Osteocyte (in vitro differentiated cells): ENCODE measurements at places on chromosomes 6 and 20. TPM values are rescaled to one million over a fixed set of nuclear protein-coding genes. Genes with fewer than 3 reads are reported as not detected.

RNF182 gene
- 9.8 and 11.0 TPM in 2 replicates for total RNA-seq

GRCh38 chr20:54152227-54153040 is 21.4 kb downstream of the CYP24A1 start:
- H3K36me3 ChIP-seq: no peaks in the 10 kb centered on the region
- no peaks in the 10 kb centered on the region for H3K4me1 ChIP-seq
- no peak overlapping the region for H3K27ac ChIP-seq
- DNase-seq: no peak
- peaks cover 23% of the 10 kb centered on the region for H3K27me3 ChIP-seq

CST1 gene
- total RNA-seq: not detected in 2 replicates

TUBE1 gene
- 27.2 and 27.6 TPM in 2 replicates for total RNA-seq

DNA sequence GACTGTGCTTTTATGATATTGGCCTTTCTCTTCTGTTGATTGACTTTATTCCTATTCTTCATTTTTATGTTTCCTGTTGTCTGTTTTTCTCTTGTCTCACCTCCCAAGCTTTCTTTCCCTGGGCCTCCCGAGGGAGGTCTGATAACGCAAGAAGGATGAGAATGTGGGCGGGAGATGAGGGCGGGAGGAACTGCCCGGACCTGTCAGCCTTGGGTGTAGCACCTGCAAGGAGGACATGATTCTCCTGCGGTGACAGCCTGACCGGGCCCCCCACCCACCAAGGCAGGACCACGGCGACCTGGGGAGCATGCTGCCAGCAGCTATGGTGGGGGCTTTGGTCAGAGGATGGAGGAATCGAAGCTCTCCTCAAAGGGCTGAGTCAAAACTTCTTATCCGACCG is 86.9 kb downstream of the PLEKHG1 start:
- H3K27me3 ChIP-seq: no peaks in the 10 kb centered on the region
- no peak overlapping the region for H3K4me3 ChIP-seq
- H3K4me1 ChIP-seq: peaks cover 2% of the 10 kb centered on the region
- H3K36me3 ChIP-seq: no peaks in the 10 kb centered on the region
- no peak for DNase-seq

- no peak overlapping the region for H3K4me3 ChIP-seq
- H3K27me3 ChIP-seq: peaks cover 40% of the 10 kb centered on the region
- peaks cover 7% of the 10 kb centered on the region for H3K4me1 ChIP-seq
- DNase-seq: no peak
- H3K27ac ChIP-seq: no peak overlapping the region
Measured at GRCh38 chr20:17752459-17752858, 52.7 kb downstream of the BANF2 start.

DNA sequence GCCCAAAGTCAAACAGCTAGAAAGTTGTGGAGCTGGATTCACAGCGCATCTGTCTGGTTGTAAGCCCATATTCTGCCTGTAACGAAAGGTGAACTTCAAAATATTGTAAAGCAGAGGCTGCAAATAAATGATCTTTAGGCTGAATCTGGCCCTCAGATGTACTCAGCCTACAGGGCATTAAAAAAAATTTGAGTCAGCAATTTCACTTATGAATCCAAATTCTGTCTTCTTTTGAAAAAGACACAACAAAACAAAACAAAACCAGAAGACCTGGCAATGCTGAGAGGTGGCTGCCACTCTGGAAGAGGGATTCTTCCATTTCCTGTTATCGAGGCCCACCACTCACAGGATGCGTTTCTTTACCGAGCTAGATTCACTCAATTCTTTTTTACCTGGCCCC is 7.1 kb downstream of the LAMA4 start:
- DNase-seq: no peak
- peak overlapping the region; percentile 86 for H3K27ac ChIP-seq
- H3K36me3 ChIP-seq: peaks cover 38% of the 10 kb centered on the region
- H3K4me3 ChIP-seq: no peak overlapping the region
